ENCODE measurements at places on chromosomes 2 and 18.

GRCh38 chr2:1990724-1991123, 246.4 kb upstream of the PXDN start:
- DNase-seq, result no peak

DNA sequence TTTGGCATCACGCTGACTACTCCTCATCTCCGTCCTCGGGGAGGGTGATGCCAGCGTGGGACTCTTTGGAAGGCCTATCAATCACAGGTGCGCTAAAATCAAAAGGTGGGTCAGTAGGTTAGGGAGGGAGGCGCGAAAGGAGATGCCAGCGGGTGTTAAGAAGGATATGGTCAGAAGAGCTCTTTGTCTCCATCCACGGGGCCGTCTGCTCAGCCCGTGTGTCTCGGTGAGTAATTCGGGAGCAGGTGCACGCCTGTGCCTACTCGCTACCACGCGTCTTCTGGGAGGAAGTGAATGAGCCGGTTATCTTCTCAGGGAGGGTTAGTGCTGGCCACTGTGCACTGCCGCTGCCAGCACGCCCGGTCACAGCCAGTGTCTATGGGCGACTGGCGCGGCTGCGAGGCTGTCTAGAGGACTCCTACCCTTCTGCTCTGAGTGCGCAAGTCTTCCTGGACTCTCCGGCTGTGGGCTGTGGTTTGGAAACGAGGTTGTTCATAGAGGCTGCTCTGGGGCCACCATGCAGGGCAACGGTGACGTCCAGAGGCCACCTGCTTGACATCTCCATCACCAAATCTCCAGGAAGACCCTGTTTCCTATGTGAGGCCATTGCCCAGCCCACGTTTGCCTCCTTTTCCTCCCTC, 153.4 kb downstream of the MBP start:
- peak; percentile 33 for DNase-seq

DNA sequence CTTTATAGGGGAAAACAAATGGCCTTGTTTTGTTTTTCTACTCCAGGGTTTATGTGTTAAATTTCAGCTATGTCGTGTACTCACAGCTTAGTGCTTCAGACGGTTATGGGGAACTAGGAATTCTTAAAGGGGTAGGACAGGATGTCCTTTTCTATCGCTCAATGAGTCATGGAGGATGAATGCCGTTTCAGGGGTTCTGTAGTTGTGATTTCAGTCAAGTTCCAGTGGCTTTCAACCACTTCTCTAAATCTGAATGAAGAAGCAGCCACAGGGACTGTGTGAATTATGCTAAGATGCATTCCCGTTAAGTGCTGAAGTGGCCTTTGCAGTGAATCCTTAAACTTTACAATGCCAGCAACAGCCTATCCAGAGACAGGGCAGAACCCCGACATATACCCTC, 1231.7 kb upstream of the ZEB2 start:
- no peak for DNase-seq

DNA sequence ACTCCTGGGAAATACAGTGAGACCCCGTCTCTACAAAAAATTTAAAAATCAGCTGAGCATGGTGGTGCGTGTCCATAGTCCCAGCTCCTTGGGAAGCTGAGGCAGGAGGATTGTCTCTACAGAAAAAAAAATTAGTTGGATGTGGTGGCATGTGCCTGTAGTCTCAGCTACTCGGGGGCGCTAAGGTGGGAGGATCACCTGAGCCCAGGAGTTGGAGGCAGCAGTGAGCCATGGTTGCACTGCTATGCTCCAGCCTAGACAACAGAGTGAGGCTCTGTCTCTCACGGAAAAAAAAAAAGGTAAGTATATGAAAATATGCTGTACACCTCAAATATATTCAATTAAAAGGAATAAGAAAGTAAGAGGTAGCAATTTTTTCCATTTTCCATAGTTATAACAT, 92.5 kb upstream of the TGIF1 start:
- no peak for DNase-seq

GRCh38 chr2:181352158-181352557, 105.0 kb upstream of the ITGA4 start:
- no peak for DNase-seq

- DNase-seq, result no peak
Measured at GRCh38 chr2:203732092-203732952, 25.9 kb downstream of the CD28 start.

- DNase-seq, result no peak
Measured at GRCh38 chr2:60882971-60883753, 1.8 kb downstream of the REL start.

- no peak for DNase-seq
Measured at GRCh38 chr2:14673351-14673875, 40.9 kb downstream of the LRATD1 start.

- no peak for DNase-seq
Measured at GRCh38 chr2:166074430-166074829, 53.4 kb downstream of the SCN1A start.

GRCh38 chr2:109126501-109126860, 2.5 kb upstream of the SH3RF3 start:
- no peak for DNase-seq

GRCh38 chr18:40949114-40949950, 1005.7 kb upstream of the PIK3C3 start:
- DNase-seq, result no peak

DNA sequence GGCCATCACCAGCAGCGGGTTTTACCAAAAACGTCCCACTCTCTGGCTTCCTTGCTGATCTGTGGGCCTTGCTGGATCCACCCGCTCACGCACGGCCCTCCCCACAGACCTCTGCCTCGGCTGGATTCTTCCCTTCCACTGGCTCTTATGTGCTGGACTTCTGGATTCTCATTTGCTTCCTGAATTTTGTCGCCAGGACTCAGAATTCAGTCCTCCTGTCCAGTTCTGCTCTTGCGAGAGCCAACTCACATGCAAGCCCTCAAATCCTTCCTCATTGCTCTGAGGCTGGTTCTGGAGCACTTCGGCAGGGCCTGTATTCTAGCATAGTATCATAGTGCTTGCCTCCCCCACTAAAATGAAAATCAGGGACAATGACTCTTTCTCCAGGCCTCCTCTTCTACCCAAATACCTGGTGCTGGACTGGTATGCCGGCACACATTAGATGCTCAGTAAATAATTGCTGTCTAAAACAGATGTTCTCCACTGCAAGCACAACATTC, 115.5 kb downstream of the ATL2 start:
- no peak for DNase-seq

- DNase-seq, result peak; percentile 70
Measured at GRCh38 chr18:59376351-59376935, 17.4 kb upstream of the LMAN1 start.

DNA sequence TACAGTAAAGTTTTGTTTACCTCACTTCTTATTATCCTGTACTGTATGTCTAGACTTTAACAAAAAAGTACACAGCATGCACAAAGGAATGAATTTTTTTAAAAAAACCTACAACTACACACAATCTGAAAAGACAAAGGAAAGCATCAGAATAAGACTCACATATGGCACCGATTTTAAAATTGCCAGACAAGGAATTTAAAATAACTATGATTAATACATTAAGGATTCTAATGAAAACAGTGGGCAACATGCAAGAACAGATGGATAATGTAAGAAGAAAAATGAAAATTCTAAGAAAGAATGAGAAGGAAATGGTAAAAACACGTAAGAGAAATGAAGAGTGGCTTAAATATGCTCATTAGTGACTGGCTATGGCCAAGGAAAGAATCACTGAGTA, 638.2 kb downstream of the FBXO15 start:
- no peak for DNase-seq

DNA sequence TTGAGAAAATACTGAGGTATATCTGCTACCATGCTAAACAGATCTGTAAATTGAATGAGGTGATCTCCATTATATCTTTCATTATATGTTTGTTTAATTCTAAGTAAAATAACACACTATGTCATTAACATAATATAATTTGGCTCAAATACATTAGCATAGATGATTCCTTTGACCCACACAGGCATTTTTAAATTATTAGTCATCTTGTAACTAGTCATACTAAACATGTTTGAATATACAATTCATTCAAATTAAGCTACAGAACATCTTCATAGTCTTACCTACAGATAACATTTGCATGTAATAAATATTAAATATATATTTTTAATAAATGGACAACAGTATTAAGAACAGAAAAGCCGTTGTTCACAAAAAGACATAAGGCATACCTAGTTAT, 52.7 kb upstream of the KYNU start:
- no peak for DNase-seq

DNA sequence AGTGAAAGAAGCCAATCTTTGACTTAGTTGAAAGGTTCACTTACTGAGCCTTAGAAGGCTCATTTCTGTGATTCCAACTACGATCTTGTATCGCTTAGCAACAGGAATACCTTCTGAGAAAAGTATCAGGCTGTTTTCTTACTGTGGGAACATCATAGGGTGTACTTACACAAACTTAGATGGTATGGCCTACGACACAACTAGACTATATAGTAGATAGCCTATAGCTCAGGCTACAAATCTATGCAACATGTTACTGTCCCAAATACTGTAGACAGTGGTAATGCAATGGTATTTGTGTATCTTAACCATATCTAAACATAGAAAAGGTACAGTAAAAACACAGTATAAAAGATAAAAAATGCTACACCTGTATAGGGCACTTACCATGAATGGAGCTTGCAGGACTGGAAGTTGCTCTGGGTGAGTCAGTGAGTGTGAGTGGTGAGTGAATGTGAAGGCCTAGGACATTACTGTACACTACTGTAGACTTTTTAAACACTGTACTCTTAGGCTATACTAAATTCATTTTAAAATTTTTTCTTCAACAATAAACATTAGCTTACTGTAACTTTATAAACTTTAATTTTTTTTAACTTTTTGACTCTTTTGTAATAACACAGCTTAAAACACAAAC, 148.8 kb upstream of the STON1 start:
- no peak for DNase-seq

DNA sequence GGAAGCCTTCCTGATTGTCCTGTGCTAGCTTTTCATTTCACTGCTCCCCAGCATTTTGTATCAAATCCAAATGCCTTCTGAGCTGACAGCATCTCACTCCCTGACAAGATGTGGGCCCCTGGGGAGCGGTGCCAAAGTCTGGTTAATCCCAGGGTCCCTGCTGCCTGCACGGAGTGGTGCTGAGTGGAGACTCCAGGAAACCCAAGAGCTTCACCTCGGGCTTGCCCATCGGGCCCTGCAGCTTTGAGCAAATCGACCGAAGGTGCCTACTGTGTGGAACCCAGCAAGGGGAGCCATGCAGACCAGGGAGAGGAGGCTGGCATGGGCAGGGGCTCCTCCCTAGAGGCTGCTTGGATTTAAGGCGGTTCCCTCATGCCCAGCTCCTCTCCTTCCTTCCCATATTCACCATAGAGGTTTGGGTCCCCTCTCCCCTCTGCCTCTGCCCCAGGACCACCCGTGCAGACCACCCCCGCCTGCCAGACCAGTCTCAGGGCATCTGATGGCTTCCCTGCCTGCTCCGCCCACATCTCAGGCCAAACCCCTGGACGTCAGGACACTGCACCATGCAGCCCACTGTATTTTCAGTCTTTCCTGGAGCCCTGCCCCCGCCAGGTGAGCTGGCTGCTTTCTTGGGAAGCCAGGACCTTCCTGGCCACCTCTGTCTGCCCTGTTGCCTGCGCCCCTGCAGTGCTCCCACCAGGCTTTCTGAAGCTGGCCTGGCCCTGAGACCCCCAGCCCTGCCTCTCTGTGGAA, 37.8 kb downstream of the RRM2 start:
- DNase-seq, result no peak

DNA sequence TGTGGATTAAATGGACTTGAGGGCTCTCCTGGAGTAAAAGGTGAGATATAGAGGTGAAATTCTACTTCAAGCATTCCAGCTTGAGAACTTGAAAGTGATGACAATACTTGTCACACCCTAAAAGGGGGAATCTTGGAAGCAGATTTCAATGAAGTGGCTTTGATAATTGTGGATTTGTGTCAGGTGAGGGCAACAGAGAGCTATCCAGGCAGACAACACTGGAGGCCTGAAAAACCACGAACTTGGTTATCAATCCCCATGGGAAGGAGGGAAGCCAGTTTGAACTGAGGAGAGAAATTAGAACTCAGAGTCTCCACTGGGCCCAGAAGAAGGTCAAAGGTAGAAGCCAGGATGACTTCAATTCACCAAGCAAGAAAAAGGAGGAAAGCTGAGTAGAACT, 263.9 kb downstream of the FIGN start:
- no peak for DNase-seq

- DNase-seq, result peak; percentile 84
Measured at GRCh38 chr2:233711312-233712008, 1.2 kb upstream of the UGT1A5 start.

- no peak for DNase-seq
Measured at GRCh38 chr2:182132605-182133004, 147.0 kb downstream of the PPP1R1C start.

DNA sequence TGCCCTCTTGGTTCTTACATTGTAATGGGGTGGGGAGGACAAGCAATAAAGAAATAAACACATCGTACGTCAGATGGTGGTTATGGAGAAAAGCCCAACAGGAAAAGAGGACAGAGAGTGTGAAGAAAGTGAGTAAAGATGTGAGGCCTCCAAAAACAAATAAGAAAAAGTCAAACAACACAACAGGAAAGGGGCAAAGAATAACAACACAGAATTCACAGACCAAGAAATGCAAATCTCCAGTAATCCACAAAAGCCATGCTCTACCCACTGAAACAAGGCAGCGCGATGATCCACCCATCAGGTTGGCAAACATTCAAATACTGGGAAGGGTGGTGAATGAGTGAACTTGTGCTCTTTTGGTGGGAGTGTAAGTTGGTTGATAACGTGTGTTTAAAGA, 16.7 kb upstream of the DUSP2 start:
- DNase-seq, result no peak

All from ecto neural progenitor cell (in vitro differentiated cells).